ENCODE measurements at places on chromosomes 11 and 22.

GRCh38 chr22:20354238-20354975 lies 34.5 kb upstream of the DGCR6L start:
- DNase-seq = no peak

GRCh38 chr11:8810540-8811301 lies 100.3 kb upstream of the AKIP1 start:
- peak; percentile 81 for DNase-seq

GRCh38 chr11:6455070-6455469 lies 14.3 kb upstream of the HPX start:
- DNase-seq = no peak

DNA sequence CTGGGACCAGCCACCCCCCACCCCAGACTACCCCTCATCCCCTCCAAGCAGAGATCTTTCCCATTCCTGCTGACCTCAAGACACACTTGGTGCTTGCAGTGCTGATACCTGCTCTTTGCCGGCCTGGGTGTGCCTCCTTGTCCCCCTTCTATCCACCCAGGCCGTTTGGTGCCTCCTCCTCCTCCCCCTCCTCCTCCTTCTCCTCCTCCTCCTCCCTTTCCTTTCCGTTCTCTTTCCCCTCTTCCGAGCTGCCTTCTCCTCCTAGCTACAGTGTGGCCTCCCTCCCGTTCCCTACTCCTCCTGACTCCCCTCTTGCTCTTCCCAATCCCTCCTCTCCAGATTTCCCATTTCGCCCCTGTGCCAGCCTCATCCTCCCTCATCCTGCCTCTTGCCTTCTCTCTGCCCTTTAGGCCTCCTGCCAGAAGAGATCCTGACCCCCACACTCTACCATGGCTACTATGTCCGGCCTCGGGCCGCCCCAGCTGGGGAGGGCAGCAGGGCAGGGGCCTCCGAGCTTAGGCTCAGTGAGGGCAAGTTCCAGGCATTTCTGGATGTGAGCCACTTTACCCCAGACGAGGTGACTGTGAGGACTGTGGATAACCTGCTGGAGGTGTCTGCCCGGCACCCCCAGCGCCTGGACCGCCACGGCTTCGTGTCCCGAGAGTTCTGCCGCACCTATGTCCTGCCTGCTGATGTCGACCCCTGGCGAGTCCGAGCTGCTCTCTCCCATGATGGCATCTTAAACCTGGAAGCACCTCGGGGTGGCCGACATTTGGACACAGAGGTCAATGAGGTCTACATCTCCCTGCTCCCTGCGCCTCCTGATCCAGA lies 712 bp downstream of the HSPB2 start:
- no peak for DNase-seq

- no peak for DNase-seq
Observed at GRCh38 chr11:23263466-23263865, 403.2 kb upstream of the CCDC179 start.

DNA sequence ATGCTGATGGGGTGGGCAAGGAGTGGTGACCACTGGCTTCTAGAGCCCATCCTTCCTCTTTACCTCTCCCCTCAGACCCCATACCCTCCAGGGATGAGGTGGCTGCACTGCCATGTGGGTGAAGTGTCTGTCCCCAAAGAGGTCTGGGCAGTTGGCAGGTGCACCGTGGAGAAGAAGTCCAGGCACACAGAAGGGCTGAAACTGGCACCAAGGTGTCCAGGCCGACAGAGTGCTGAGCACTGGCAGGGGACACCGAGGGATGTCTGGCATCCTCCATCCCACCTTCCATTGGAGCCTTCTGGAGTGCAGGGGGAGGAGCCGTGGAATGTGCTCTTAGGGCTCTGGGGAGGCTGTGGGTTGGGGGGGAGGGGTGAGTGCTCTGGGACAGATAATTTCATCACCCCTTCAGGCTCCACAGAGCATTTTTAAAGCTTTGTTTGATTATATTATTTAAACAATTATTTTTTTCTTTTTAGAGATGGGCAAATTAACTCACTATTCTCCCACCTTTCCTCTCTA lies 37.9 kb downstream of the PKNOX2 start:
- no peak for DNase-seq

- DNase-seq = no peak
Observed at GRCh38 chr22:33746501-33746928, 173.8 kb downstream of the LARGE1 start.

GRCh38 chr11:84137960-84138359 lies 851.8 kb upstream of the CCDC90B start:
- no peak for DNase-seq
